ENCODE measurements at places on chromosomes 12 and 14.

DNA sequence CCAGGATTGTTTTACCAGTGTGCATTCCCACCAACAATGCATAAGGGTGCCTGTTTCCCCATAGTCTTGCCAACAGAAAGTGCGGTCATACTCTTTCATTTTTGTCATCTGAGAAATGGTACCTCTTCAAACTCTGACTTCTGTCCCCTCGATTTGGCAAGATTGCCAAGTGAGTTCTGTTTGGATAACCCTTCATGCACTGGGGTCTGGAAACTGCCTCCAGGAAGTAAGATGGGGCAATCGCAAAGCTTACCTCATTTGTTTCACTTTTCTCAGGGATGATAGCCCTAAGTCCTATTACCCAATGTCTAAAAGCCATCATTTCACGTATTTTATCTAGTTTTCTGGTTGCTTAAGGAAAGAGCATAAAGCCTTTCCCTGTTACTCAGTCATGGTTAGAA is 28.6 kb upstream of the NR1H4 start:
- DNase-seq: no peak

GRCh38 chr12:10088031-10088430 is 10.8 kb downstream of the CLEC1A start:
- DNase-seq: no peak

DNA sequence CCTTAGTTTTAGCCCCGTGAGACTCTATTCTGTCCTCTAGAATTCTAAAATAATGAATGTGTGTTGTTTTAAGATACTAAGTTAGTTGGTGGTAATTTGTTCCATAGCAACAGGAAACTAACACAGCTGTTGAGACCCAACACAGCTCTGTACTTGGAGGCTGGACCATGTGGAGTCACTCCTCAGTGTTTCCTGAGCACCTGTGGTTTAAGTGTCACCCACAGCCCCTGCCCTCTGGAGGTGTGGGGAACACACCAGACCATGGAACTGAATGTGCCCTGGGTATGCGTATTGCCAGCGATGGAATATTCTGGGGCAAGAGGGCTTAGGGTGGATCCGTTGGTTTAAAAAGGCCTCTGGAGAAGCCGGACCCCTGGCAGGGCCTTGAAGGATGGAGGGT is 16.6 kb upstream of the GPR68 start:
- no peak for DNase-seq

DNA sequence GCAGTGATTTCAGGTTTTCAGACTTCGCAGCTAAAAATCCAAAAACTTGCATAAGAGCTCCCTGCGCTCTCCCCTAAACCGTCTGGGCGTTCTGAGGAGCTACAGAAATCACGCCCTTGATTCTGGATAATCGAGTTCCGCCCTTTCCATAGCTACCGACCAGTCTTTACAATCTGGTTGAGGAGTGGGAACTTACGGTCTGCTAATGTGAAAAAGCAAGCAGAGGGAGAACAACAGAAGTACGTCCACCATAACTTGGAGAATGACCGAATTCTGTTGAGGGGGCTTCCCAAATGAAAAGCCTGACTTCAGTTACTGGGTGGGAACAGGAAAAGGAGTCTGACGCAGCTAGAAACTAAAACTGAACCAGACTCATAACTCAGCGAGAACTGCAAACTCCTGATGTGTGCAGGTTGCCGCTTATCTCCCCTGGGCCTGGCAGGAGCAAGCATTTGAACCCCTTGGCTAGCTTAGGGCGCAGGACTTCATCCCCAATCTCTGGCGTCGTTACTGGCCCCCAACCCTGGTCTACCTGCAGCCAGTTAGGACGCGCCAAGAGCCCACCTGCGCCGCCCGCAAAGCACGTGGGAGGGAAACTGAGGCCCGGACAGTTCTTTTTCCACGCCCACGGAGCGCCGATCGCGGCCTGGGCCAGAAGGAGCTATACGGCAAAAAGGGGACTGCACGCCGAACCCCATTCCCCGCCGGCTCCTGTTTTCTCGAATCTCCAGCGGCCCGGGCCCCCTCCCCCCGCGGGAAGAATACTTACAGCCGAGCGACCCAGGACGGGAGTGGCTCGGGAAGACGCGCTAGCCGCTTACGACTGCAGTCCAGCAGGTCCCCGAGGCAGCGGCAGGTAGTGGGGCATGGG is 838 bp downstream of the LRIG3 start:
- DNase-seq: no peak

GRCh38 chr12:28683366-28683765 is 465.7 kb upstream of the FAR2 start:
- DNase-seq: no peak

GRCh38 chr12:76627346-76628135 is 68.0 kb upstream of the OSBPL8 start:
- DNase-seq: no peak

- no peak for DNase-seq
Measured at GRCh38 chr14:59331217-59331616, 134.0 kb downstream of the GPR135 start.

GRCh38 chr12:44459569-44459968 is 416.5 kb downstream of the NELL2 start:
- DNase-seq: no peak

GRCh38 chr14:23654231-23654630 is 18.1 kb downstream of the DHRS2 start:
- no peak for DNase-seq

GRCh38 chr14:89219051-89219450 is 198.0 kb downstream of the FOXN3 start:
- no peak for DNase-seq

DNA sequence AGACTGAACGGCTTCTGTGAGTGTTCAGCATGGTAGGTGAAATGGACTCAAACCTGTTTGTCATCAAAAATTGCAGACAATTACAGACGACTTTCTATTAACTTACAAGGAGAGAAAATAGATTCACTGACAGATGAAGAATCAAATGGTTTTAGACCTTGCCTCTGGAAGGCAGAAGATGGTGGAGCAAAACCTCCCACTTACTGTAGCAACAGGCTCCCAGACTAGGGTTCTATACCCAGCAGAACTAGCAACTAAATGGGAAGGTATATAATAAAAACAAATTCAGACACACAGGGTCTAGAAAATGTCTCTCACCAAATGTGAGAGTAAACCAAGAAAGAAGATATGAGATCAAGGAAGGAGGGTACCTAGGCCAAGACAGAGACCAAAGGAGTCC is 36.8 kb downstream of the RNF34 start:
- no peak for DNase-seq

DNA sequence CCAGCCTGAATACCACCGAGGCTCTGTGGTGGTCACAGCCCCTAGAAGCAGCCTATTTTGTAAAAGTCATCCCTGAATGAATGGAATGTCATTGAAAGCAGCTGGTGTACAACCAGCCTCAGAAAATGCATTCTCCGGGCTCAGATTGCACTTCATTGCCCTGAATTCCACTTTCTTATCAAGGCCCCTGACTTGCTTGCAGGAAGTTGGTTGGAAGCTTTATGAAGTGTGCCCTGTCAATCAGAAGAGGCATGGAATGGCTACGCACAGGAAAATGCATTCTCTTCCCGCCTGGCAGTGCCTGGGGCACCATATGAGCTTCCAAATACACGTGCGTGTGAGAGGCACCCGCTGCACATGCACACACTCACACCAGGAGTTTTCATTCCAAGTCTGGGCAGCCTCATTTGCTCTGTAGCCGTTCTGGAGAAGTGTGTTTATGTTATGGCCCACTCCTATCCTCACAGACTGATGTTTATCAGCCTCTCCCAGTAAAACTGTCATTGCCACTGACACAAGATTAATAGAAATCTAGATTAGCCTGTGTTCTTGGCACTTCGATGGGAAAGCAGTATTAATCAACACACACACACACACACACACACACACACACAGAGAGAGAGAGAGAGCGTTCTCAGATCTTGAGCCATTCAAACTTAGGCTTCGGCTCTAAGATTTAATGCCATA is 63.9 kb downstream of the NUAK1 start:
- no peak for DNase-seq

GRCh38 chr12:19573866-19574265 is 134.6 kb downstream of the AEBP2 start:
- no peak for DNase-seq

DNA sequence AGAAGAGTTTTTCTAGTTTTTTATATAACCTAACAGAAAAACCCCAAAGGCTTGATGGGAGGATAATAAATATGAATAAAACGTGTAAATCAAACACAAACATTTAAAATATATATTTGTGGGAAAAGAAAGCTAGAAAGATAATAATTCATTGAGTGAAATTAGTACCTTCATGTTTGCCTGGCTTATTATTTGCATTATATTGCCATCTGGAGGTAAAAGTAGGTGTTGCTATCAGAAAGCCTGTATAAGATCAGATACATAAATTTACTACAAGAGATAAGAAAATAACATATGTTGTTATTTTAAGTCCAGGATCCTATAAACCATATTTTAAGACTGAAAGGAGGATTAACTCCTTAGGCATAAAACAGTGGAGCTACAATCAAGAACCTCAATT is 77.7 kb downstream of the NTS start:
- DNase-seq: no peak

All from stimulated activated CD4-positive, alpha-beta T cell treated with anti-CD3 and anti-CD28 coated beads, TNF-alpha, amount 100 ng/mL, for 48 hours (primary cell).